Calu3 (cell line): ENCODE measurements at places on chromosomes 6 and 20. TPM values are rescaled to one million over a fixed set of nuclear protein-coding genes. Genes with fewer than 3 reads are reported as not detected.
A peak's percentile ranks its signal among the peaks of the same experiment; 100 is the strongest.

- no peak for DNase-seq
These were observed 157.8 kb downstream of the SASH1 start for GRCh38 chr6:148500402-148500801.

- no peak for DNase-seq
These were observed 963.3 kb upstream of the GJE1 start for GRCh38 chr6:141169419-141169818.

DNA sequence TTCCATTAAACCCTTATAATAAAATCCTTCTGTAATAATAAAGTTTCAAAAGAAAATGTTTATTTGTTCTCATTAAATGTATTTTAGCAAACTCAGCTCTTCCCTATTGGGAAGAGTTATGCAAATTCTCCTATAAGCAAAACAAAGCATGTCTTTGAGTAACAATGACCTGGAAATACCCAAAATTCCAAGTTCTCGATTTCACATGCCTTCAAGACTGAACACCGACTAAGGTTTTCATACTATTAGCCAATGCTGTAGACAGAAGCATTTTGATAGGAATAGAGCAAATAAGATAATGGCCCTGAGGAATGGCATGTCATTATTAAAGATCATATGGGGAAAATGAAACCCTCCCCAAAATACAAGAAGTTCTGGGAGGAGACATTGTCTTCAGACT is 3.8 kb downstream of the IL17A start:
- no peak for DNase-seq

DNA sequence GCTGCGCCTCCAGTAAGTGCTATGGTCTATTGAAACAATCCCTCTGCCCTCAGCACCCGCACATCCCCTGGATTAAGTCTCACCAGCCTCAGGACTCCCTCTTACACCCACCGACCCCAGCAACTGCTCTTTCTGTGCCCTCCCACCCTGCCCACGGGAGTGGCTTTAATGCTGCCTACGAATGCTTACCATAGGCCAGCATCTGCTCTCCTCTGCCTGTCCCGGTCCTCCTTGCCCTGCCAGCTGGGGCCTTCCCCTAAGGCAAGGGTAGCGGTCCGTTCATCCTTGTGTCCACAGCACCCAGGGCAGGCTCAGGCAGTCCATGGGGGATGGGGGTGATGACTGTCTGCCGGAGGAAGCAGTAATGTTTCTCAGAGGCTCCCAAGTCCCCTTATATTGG is 4.1 kb downstream of the EBF4 start:
- no peak for DNase-seq

DNA sequence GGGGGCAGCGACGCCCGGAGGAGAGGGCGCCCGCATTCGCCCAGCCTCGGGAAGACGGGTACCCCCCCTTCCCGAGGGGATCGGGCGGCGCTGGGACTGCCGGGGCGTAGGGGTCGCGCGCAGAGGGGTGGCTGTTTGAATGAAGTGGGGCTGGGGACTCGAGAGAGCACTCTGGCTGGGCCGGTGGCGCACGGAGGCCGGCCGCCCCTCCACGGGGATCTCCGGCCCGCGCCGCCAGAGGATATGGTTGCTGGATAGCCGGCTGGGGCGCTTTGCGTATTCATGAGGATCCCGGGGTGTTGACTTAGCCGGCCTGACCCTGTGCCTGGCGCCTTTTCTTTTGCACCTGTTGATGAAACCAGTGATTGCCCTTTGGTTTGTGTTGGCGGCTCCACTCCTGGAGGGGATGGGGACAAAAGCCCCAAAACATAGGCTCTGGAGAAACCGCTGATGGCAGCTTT is 469 bp downstream of the SYNJ2 start:
- DNase-seq = peak; percentile 40

- DNase-seq = no peak
These were observed 87.7 kb downstream of the SGK1 start for GRCh38 chr6:134230087-134230700.

DNA sequence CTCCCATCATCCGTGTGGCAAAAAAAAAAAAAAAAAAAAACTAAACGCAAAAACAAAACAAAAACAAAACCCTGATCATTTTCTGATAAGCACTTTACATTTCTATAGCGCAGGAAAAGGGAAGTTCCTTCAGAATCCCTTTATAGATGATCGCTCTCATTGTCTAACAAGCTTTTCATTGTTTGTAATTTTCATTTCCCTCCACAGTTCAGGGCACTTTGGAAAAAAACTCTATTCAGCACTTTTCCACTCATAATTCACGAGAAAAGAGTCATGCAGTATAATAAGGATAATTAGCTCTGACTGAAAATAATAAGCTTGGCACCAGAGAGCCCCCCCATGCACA is 89.4 kb upstream of the ATXN1 start:
- no peak for DNase-seq

DNA sequence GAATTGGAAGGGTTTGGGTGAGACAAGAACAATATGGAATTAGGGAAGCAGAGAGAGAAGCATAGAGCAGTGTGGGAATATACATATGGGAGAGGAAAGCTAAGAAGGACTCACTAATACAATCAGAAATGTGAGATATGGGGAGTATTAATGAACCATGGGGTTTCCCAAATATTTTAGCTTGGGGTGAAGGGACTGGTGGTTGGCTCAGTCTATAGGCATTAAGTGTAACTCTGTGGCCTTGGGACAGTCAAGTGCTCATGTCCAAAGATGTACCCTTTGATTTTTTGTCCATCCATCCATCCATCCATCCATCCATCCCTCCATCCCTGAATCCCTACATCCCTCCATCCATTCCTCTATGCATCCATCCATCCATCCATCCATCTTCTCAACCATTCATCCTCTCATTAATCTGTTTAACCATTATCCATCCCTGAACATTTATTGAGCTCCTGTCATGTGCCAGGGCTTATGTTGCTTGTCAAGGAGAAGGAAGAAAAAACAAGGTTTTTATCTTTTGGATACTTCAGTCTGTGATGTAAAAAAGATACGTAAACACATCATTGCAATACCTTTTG is 263.4 kb upstream of the CHD6 start:
- no peak for DNase-seq

DNA sequence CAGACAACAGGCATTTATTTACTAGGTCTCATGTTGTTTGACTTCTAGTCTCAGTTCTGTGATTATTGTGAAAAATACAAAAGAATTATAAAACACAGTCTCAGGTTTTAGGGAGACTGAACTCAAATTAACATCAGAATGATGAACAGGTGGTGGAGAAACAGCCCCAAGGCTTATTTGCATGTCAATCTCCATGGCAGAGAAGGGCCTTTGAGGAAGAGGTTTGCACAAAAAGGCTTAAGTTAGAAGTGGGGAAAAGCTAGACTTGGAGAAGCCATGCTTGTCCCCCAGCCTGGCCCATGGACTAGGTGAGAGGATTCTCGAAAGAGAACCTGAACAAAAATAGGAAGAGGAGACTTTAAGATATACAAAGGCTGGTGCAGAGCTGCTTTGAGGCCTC is 183.3 kb downstream of the EDN1 start:
- no peak for DNase-seq

- DNase-seq = no peak
These were observed 3.6 kb upstream of the PRPH2 start for GRCh38 chr6:42726026-42726425.

- DNase-seq = no peak
These were observed 54.5 kb downstream of the RIPOR3 start for GRCh38 chr20:50636601-50637540.

DNA sequence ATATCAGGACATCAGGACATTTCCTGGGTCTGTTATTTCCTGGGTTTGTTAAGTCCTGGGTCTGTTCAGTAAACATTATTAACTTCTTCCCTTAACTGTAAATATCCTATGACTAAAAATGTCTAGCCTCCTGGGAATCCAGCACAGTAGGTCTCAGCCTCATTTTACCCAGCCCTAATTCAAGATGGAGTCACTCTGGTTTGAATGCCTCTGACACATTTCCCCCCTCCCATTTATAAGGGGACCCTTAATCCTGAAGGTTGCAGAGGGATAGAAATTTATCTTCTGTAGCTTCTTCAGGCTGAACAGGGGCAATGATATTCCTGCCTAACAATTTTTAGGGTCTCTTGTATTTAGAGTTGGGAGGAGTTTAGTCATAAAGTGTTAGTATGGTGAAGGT is 21.8 kb downstream of the RNF182 start:
- DNase-seq = no peak

GRCh38 chr6:3542032-3542640 is 85.3 kb upstream of the SLC22A23 start:
- DNase-seq = no peak

- DNase-seq = no peak
These were observed 27.4 kb downstream of the IBTK start for GRCh38 chr6:82220167-82220566.

- no peak for DNase-seq
These were observed 164.9 kb downstream of the THBS2 start for GRCh38 chr6:169088762-169089161.

GRCh38 chr6:147282566-147282959 is 78.3 kb downstream of the STXBP5 start:
- no peak for DNase-seq

- peak; percentile 51 for DNase-seq
These were observed 63.9 kb upstream of the FUCA2 start for GRCh38 chr6:143575440-143575839.

DNA sequence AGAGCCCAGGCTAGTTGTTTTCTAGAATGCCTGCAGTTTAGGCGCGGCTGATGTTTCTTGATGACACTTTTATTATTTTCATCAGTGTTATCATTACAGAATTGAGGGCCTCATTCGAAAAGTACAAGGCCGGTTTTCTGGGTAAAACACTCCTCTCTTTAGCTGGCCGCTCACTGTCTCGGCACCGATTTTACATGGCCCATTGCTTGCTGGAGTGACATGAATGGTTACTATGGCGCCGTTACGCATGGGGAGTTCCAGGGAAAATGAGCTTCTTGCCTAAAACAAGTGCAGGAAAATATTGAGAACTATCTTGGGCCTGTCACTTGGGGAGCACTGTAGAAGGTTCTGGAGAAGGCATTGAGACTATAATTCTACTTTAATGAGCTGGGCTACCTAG is 317.8 kb downstream of the CDH4 start:
- DNase-seq = no peak

DNA sequence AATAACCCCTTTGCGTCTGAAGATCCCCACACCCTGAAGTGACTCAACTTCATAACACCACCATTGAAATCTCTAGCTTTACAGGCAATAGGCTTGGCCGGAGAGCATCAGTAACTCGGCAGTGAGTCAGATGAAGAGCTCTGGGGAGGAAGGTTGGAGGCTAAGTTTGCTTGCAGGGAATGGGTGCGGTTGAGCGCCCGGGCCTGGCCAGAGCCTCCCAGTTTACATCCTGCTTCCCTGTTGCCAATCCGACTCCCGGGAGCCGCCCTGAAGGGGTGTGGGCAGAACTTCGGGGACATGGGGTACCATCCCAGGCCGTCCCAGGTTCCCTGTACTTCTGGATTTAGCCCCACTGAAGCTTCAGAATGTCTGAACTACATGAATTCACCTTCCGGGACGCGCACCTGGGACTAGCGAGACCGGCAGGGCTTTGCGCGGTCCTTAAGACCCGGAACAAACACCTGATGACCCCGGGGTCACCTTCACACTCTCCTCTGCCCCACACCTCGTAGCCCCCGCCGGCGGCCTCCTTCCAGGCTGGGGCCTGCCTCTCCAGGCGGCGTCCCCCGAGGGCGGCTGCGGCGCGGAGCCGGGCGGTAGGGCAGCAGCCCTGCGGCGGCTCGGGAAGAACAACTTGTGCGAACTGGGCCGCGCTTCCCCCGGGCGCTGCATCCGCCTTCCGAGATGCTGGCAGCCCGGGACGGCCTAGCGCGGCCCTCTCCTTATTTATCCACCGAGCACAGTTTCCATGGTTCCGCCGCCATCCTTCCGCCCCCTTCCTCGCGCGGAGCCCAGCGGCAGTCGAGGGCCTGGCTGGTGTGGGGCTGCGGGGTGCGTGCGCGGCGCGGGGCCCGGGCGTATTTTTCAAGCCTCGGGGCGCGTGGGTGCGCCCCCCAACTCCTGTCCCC is 56.6 kb upstream of the RREB1 start:
- peak; percentile 63 for DNase-seq

GRCh38 chr6:159915397-159915796 is 24.6 kb downstream of the MAS1 start:
- no peak for DNase-seq

CST2 gene
- total RNA-seq = not detected in 2 replicates

PPIL4 gene
- 21.5 and 22.6 TPM in 2 replicates for total RNA-seq

HSPA1L gene
- total RNA-seq = 4.2 and 4.3 TPM in 2 replicates

MCM9 gene
- 17.3 and 24.6 TPM in 2 replicates for total RNA-seq
